ENCODE measurements at places on chromosomes 7 and 10.

DNA sequence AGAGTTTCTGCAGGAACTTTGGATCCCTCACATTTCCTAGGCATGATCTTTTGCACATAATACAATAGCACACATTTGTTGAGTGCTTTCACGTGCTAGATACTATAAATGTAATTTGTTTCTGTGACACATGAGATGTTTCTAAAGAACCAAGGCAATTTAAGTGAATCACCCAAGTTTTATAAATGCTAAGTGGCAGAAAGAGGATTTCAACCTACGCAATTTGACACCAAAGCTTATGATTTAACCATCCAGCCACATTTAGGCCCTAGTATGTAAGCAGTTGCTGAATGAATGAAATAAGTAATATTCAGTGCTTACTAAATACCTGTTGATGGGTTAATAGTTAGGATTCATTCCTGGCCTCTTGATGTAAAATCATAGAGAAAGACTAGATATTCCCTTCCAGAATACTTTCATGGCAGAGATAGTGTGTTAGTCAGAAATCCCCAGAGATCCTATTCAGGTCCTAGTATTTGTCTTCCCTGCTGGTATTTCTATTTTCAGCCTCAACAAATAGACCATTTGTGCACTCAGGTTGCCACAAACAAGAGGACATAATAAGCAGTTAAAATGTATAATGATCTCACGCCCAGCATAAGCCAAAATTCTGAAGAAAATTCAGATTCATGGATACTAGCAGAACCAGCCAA lies 572.6 kb downstream of the IPMK start:
- H3K27ac ChIP-seq = no peak overlapping the region
- no peak overlapping the region for H3K4me3 ChIP-seq
- H3K36me3 ChIP-seq = no peaks in the 10 kb centered on the region
- DNase-seq = no peak
- no peaks in the 10 kb centered on the region for H3K27me3 ChIP-seq

DNA sequence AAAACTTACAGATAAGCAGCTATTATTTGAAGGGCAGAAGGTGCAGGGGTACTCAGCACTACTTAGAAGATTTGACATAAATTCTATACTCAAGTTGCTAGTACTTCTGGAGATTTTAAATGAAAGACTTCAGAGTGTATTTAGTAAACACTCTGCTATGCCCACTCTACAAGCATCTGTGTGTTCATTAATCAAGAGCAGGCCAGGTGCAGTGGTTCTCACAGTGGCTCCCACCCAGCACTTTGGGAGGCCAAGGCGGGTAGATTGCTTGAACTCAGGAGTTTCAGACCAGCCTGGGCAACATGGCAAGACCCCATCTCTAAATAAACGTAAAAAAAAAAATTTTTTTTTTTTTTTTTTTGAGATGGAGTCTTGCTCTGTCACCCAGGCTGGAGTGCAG lies 38.9 kb upstream of the TOMM7 start:
- no peak for DNase-seq
- no peak overlapping the region for H3K4me3 ChIP-seq
- no peaks in the 10 kb centered on the region for H3K27me3 ChIP-seq
- H3K36me3 ChIP-seq = peaks cover 57% of the 10 kb centered on the region
- no peak overlapping the region for H3K27ac ChIP-seq

GRCh38 chr10:36573246-36573645 lies 552.2 kb upstream of the ANKRD30A start:
- no peaks in the 10 kb centered on the region for H3K4me1 ChIP-seq
- no peaks in the 10 kb centered on the region for H3K36me3 ChIP-seq
- no peak overlapping the region for H3K4me3 ChIP-seq
- H3K27ac ChIP-seq = no peak overlapping the region

DNA sequence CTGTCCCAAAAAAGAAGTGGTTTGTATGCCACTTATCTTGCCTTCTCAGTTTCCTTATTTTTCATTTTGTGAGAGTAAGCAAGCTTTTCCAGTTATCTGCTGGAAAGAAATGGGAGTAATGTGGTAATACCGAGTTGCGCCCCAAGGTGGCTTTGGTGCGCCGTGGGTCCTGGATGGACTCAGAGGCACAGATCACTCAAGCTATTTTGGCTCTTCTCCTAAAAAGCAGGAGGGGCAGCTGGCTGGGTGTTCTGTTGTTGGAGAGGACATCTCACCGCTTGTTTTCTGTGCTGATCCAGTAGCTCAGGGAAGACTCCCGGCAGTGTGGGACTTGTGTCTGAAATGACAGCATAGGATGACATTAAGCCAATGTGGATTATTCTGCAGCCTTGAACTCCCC lies 16.4 kb downstream of the PRKRIP1 start:
- no peak overlapping the region for H3K4me3 ChIP-seq
- no peak overlapping the region for H3K27ac ChIP-seq
- no peaks in the 10 kb centered on the region for H3K4me1 ChIP-seq
- peaks cover 12% of the 10 kb centered on the region for H3K36me3 ChIP-seq

DNA sequence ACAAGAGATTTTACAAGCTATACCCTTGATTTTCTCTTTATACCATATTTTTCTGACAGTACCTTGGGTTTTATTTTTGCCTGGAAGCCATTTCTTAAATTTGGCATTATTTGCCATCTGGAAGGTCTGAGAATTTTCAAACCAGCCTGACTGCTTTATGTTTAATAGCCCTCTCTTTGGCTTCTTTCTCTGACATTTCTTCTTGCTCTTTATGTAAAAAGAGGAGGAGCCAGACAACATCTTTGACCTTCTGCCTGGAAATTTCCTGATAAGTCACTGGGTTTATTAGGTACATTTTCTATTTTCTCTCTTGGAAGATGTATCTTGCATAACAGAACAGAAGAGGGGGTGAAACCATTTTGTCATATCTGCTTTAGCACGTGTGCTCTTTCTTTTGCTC lies 79.6 kb downstream of the LANCL2 start:
- no peaks in the 10 kb centered on the region for H3K36me3 ChIP-seq
- H3K4me1 ChIP-seq = no peaks in the 10 kb centered on the region
- no peak for DNase-seq

All from H1 (cell line).